Renal cortex interstitium (tissue), 15 donors: ENCODE measurements at places on chromosomes 6 and 20.

DNA sequence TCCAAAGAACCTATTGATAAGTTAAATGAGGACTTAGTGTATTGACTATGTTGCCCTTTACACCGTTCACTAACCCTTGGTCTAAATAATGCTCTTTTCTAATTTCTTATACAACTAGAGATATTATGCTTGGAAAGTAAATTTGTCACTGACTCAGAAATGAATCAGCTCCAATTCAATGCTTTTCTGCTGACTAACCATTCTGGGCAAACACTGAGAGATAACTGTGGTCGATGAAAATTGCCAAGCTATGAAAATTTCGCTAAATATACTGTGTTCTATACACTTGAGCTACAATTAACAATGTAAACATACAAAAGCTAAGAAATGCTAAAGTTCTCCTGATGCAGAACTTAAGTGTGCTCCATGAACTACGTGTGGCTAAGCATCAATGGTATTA is 23.1 kb upstream of the FBXO9 start:
- DNase-seq, result no peak

DNA sequence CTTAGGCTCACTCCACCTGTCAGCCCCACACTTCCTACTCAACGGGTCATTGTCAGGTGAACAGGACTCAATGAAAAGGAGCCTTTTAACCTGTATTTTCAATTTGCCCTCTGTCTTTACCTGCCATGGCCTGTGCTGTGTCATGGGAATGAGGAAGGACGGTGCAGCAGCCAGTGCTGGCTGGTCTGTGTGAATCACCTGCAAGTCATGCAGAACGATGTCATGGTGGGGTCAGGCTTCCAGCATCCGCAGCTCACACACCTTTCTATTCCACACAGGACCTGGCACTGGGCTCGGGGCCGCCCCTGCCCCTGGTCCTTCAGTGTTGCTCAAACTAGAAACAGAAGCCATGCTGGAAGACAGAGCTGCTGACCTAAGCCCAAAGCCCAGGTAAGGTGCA is 188.7 kb upstream of the GMDS start:
- no peak for DNase-seq

DNA sequence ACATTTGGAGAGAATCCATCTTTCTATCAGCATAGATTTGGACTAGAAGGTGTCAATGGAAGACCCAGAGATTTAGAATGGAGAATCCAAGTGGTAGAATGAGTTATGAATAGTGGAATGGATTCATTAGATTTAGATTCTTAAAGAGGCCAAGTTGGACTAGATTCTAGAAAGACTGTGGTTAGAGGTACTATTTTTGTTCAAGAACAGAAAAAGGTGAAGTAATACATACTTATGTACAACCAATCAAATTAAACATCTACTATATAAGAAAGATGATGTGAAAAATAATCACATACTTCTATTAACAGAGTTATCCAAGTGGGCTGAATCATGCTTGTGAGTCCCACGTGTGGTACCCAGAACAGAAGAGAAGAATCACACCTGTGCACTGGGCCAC is 33.8 kb upstream of the ADTRP start:
- DNase-seq, result no peak

DNA sequence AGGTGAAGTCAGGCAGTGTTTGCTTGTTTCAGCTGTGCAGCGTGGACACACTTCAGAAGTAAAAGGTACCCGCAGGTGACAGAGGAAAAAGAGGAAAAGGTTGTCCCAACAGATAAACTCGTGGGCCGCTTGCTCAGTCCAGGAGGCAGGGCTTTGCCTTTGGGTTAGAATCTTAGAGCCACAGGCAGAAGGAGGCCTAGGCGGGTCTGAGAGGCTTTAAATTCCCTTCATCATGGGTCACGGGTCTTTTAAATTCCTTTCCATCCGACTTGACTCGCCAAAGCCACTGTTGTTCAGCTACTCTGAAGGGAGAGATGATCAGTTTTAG is 48.2 kb downstream of the AGPAT4 start:
- DNase-seq, result no peak
